AG08396 (cell line): ENCODE measurements at places on chromosomes 1 and 21.
A peak's percentile ranks its signal among the peaks of the same experiment; 100 is the strongest.

DNA sequence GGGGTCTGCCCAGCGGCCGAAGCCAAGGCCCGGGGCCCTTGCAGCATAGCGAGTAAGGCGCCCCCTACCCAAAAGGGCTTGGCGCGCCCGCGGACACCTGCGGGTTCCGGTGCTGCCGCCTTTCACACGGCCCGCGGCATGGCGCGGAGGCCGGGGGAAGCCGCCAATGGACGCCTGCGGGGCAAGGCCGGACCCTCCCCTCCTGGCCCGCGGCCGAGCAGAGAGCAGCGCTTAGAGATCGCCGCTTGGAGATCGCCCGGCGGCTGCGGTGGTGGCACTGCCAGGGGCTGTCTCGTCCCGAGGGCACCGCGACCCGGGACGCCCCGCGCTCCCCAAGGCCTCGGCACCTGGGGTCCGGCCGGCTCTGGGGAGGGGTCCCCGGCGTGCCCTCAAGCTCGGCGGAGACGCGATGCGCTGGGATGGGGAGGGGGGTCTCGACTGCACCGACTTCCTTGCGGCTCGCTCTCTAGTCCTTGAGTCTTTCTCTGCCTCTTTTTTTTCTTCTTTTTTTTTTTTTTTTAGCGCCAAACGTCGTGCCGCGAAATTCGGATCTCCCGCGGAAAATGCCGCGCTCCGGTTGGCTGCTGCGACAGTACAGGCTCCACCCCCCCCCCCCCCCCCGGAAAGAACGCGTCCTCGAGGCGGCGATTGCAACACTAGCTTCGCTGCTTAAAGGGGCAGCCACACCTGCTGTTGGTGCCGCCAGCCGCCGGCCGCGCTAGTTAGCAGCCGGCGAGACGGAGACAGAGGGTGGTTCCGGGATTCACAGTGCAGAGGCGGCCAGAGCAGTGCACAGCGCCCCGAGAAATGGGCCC is at the start of gene E2F2:
Gene E2F2, minus strand, starts transcription at position 487 of the 815 bp plus-strand sequence. Its CDS starts 440 bp downstream, at position 47.
- DNase-seq: peak; percentile 98

GRCh38 chr1:206579747-206580437 is 32.4 kb downstream of the EIF2D start:
- DNase-seq: peak; percentile 28

- no peak for DNase-seq
Observed at GRCh38 chr1:97796711-97797110, 124.1 kb downstream of the DPYD start.

GRCh38 chr1:59421232-59421920 is 124.5 kb downstream of the FGGY start:
- no peak for DNase-seq

GRCh38 chr1:6512245-6512907 is 20.9 kb upstream of the PLEKHG5 start:
- no peak for DNase-seq

DNA sequence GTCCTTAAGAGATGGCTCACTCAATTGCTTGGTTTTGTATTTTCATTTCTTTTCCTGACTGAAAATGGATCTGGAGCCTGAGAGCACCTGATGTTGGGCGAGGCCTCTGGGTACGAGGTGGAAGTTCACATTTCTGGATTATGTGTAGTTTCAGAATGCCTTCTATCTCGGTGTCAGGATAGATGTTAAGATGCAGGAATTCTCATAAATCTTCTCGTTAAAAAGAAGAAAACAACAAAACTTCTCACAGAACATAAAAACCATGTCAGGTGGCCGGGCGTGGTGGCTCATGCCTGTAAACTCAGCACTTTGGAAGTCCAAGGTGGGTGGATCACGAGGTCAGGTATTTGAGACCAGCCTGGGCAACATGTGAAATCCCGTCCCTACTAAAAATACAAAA is 101.8 kb downstream of the RHOU start:
- DNase-seq: no peak

- DNase-seq: no peak
Observed at GRCh38 chr1:207389728-207390464, 64.2 kb upstream of the CR2 start.

DNA sequence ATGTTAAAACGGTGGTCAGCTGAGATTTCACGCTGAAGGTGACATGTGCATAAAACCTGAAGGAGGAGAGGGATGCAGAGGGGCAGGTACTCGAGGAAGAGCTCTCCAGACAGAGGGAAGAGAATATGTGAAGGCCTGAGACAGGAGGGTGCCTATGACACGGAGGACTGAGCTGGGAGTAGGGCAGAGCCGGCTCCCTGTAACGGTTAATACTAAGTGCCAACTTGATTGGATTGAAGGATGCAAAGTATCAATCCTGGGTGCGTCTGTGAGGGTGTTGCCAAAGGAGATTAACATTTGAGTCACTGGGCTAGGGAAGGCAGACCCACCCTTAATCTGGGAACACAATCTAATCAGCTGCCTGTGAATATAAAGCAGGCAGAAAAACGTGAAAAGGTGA is 136.2 kb upstream of the SYT6 start:
- no peak for DNase-seq

DNA sequence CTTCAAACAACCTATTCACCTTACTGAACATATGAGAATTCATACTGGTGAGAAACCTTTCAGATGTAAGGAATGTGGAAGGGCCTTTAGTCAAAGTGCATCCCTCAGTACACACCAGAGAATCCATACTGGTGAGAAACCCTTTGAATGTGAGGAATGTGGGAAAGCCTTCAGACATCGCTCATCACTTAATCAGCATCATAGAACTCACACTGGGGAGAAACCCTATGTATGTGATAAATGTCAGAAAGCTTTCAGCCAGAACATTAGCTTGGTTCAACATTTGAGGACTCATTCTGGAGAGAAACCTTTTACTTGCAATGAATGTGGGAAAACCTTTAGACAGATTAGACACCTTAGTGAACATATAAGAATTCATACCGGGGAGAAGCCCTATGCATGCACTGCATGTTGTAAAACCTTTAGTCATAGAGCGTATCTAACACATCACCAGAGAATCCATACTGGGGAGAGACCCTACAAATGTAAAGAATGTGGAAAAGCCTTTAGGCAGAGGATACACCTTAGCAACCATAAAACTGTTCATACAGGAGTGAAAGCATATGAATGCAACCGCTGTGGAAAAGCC is 13.2 kb upstream of the EXO5 start:
- DNase-seq: no peak

DNA sequence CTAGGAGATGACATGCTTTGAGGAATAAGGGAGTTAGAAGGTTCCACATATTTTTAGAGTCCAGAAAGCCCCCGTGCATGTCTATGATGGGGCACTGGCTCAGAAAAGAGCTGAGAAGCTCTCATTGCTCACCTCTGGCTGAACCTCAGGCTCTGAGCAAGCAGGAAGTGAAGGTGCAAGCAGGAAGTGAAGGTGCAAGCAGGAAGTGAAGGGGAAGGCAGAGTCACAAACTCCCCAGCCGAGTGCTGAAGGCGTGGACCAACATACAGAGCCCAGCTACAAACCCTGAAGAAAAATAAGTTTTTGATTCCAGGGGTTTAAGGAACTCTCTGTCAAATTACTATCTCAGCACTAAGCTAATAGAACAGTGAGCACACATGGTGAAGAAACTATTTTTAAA is 7.0 kb downstream of the KRTAP10-8 start:
- DNase-seq: no peak

DNA sequence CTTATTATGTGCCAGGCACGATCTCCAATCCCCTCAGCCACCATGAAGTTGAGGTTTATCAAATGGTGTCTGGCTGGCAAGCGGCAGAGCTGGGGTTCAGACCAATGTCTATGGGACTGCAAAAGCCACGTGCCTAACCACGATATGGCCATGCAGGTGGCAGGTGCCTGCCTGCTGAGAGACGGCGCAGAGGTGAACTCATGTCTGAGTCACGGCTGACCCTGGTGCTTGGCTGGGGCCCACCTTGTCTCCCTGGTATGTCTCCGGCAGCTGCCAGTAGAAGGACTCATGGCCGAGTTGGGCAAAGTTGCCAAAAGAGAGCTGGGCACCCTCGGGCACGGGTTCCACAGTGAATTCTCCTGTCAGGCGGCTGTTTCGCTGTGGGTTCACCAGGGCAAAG is 59.9 kb downstream of the LDLRAD2 start:
- no peak for DNase-seq

DNA sequence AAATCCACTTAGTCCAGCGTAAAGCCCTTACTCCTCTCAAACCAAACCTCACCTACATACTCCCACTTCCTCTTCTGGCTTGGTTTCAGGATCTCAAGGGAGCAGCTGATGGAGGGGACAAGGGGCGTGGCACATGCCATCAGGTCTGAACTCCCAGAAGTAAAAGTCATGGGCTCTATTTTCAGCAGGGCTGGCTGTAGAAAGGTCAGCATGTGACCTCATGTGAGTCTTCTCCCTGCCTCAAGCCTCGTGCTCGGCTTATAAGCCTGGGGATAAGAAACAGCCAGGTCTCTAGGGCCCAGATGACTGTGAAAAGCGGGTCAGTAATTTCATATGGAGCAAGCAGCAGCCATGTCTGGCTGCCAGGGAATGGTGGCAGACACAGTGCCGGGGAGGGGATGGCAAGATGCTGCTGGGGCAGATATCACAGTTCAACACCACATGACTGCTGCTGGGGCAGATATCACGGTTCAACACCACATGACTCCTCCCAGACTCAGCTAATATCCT is 227.9 kb downstream of the KCNH1 start:
- no peak for DNase-seq

DNA sequence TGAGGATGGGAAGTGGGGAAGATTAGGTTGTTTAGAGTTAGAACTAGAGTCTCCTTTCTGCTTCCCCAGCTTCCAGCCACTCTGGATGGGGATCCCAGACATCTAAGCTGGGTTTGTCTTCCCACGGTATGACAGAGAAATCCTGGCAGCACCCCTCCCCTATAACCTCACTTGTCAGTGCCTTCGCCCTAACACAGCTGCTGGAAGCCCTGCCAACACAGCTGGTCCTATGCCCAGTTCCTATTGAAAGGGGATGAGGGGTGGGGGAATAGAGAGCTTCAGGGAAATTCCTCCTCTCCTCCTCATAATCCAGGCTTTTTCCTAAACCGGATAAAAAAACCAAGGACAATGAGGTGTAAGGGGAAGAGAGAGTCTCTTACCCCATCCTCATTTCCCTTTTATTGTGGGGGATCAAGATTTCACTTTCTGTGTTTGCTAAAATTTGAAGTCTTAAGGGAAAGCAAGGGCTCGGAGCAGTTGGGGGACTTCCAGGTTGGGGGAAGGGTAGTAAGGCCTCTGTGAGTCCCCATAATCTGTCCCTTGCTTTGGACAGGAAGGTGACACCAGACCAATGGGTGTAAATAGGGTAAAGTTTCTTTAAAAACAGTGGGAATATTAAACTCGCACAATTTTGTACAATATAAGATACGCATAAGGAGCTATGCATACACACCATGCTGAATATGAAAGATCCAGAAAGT is 590 bp downstream of the TMOD4 start:
- no peak for DNase-seq

DNA sequence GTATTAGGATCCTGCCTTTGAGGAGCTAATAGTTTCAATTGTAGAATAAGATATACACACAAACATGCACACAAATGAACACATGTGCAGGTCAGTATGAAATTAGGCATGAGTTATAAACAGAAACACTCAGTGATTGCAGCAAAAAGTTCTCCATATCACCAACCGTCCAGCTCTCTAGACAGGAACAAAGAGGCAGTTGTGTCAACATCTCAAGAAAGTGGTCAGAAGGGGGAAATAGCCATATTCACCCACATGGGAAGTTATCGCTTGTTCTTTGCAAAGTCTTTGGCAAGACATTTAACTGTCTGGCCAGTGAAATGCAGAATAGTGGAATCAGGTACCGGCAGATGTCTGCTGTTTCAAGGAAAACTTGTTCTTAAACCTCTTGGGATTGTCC is 29.4 kb upstream of the PIGC start:
- DNase-seq: no peak

- DNase-seq: no peak
Observed at GRCh38 chr1:83500987-83501591, 497.8 kb downstream of the TTLL7 start.

- no peak for DNase-seq
Observed at GRCh38 chr1:223074445-223075300, 68.4 kb downstream of the TLR5 start.

DNA sequence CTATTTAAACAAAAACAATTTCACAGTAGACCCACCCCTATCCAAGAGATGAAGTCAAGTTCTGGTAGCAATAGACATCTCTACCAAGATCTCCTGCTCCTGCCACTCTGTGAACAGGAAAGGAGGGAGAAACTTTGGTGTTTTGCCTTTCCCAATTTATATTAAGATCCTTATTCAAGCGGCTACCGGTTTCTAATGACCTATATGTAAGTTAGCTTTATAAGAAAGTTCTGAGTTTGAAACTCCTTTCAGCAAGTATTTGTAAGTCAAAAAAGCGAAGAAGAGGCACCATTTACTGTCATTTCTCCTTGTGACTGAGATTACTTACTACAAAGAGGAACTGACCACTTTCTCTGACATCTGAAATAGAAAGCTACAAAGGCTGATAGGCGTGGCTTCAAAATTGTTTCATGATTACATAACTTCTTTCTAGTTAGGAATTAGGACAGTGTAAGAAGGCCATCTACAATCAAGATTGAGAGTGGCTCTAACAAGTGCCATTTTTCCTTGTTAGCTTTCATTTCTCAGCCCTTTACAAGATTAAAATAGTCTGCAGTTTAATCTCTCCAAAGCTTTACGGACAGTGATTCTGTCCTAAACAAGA is at the start of gene MNDA:
Gene MNDA, plus strand, starts transcription at position 448 of the 604 bp plus-strand sequence. CDS start 10,803 bp downstream, outside the sequence.
- no peak for DNase-seq

GRCh38 chr1:228513236-228513900 is 26.2 kb downstream of the RNF187 start:
- no peak for DNase-seq
